ENCODE measurements at places on chromosomes 5 and 9.
A peak's percentile ranks its signal among the peaks of the same experiment; 100 is the strongest.

- no peak for DNase-seq
These were observed 79.0 kb downstream of the SYK start for GRCh38 chr9:90880669-90881068.

GRCh38 chr9:129962889-129963703 lies 79.9 kb downstream of the FNBP1 start:
- DNase-seq = peak; percentile 56

DNA sequence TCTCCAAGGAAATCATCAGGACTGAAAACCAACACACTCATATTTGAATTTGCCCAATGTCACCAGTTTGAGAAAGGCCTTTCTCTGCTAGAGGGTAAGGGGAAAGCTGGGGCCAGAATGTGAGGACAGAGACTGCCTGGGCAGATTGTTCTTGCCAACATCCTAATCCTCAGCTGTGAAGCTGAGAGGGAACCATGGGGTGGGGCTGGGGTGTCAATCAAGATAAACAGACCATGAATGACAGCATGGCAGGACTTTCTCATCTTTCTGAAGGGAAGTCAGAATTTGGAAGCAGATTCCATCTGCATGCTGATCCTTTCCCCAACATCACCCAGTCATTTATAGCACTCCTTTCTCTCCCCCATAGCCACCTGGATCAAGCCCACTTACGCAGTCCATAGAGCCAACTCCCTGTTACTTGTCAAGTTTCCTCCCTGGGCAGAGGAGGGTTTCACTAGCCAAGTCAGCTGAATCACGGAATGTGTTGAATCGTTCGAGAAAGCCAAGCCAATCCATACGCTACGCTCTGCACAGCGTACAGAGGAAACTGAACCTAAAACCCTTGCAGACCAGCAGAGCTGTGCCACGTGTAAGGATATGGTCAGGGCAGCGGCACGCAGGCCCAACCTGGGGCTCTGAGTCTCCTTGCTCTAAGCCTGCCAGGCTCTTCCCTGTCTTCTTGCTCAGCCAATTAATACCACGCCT lies 14.9 kb downstream of the GLDC start:
- no peak for DNase-seq

- DNase-seq = no peak
These were observed 80.4 kb downstream of the LRSAM1 start for GRCh38 chr9:127531676-127532075.

DNA sequence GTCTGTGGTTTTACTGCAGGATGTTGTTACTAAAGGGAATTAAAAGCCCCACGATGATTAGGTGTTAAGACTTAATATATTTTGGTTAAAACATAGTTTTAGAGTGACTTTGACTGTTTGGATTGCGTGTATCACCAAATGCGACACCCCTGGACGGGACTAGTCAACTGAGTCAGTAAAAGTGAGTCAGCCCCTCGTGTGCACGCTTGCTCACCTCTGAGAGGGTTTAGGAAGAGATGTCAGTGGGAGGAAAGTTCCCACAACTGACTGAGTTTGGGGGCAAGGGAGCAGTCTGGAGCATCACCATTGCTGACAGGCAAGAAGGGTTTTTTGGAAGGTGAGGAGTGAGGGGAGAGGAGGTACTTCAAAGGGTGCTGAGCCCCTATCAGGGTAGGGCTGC lies 14.4 kb upstream of the DMRT3 start:
- no peak for DNase-seq

DNA sequence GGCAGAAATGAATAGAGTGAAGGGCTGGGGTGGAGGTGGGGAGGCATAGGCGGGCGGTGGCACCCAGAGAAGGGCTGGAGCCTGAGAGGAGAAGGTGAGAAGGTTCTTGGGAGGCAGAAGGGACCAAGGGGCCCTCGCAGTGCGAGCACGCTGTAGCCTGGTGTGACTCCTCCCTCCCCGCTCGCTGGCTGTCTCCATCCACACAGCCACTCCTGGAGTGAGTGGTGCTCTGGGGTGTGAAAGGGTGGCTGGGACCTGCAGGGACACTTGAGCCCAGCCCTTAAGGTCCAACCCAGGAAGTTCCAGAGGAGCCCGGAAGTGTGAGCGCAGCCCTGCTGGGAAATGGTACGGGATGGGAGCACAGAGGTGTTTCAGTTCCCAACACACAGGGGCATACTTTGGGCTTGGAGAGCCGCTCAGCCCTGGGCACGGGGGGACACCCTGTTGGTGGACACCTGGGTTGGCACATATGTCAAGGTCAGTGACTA lies 9.3 kb upstream of the SCGB3A1 start:
- no peak for DNase-seq

All from heart right ventricle (tissue), 16 donors.